Hematopoietic multipotent progenitor cell (in vitro differentiated cells): ENCODE measurements at places on chromosomes 7 and 10.
A peak's percentile ranks its signal among the peaks of the same experiment; 100 is the strongest.

GRCh38 chr7:141053626-141054025, 20.2 kb upstream of the TMEM178B start:
- no peak for DNase-seq

DNA sequence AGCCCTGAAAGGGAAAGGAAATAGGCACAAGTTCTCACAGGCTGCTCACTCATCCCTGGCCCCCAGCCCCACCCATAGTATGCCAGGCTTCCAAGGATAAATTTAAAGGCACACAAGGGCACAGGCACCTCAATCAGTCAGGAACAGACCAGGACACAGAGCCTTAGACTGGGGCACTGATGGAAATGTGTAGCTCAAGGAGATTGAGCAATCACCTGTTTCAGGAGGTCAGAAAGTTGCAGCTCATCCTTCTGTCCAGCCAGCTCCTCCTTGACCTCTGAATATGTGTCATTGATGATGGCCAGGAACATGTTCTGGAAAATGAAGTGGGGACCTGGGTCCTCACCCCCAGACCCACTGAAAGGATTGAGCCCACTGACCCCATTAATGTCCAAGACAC, 6.6 kb upstream of the BLOC1S2 start:
- no peak for DNase-seq

GRCh38 chr10:123150986-123151736, 3.0 kb upstream of the BUB3 start:
- DNase-seq, result peak; percentile 43

GRCh38 chr7:86904949-86905834, 154.3 kb downstream of the ELAPOR2 start:
- DNase-seq, result peak; percentile 32

- no peak for DNase-seq
Observed at GRCh38 chr10:59833810-59834209, 72.5 kb downstream of the CCDC6 start.

- DNase-seq, result no peak
Observed at GRCh38 chr10:30172673-30173072, 113.3 kb upstream of the JCAD start.

- DNase-seq, result no peak
Observed at GRCh38 chr10:7075851-7076250, 335.0 kb downstream of the SFMBT2 start.

DNA sequence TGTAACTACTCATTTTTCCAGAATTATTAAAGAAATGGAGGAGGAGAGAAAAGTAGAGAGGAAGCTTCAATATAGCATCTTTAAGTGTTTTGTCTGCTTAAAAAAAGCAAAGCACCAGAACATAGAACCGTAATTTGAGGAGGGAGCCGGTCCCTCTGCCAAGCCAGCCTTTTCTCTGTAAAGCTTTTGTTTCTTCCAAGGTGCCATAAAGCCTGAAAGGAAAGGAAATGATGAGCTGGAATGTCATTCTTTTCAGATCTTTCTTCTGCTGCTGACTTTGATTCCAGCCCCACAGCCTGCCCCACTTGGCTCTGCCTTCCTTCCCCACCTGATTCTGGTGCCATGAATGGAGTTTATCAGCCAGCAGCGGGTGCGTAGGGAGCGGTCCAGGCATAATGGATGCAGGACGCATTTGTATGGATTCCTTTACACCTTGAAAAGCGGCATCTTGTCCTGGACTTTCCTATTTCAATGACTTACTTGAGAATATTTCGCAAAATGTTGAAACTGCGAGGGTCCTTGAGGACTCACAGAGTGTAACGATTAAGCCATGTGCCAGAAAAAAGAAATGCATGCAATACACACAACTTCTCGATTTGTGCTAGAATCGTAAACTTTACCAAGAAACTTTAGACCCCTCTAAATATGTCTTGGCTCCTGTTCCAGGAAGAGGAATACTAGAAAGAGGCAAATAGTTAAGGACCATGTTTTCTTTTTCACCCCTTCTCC, 569.5 kb upstream of the MGMT start:
- DNase-seq, result no peak

GRCh38 chr7:80821771-80822319, 97.0 kb downstream of the SEMA3C start:
- no peak for DNase-seq

GRCh38 chr7:78760620-78761355, 692.7 kb downstream of the MAGI2 start:
- no peak for DNase-seq

- DNase-seq, result no peak
Observed at GRCh38 chr7:98357751-98358161, 43.1 kb downstream of the BAIAP2L1 start.

GRCh38 chr10:128727114-128727513, 600.9 kb upstream of the MKI67 start:
- DNase-seq, result no peak

- no peak for DNase-seq
Observed at GRCh38 chr10:8262317-8262716, 207.8 kb downstream of the GATA3 start.

- DNase-seq, result no peak
Observed at GRCh38 chr10:121531076-121531829, 67.0 kb downstream of the FGFR2 start.

GRCh38 chr10:24926557-24926956, 25.8 kb downstream of the PRTFDC1 start:
- DNase-seq, result no peak

DNA sequence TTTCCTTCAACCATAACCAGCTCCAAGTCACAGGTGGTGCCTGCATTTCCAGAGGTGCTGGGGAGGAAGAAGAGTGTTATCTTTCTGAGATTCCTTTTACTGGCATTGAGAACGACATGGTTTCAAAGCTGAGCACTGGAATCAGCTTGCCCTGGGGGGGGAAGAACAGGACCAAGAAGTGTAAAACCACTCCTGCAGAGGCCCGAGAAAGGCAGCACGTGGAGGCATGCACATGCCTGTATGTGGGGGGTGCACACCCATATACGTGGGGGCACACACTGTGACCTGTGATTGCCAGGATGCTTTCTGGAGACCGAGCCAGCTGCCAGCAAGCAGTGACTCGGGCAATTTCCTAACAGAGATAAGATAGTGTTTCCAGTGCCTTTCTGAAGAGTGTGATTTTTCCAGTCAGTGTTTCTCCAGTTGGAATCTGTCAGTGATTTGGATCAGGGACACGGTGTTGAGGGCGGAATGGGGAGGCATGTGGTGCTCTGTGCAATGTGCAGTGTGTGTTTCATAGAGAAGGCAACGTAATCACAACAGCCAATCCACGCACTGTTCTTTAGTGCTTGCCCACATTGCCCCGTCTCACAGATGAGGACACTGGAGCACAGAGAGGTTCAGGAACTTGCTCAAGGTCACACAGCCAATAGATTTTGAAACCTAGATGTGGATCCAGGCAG, 4.2 kb downstream of the LRRC27 start:
- no peak for DNase-seq

GRCh38 chr10:110151467-110151866, 55.9 kb upstream of the MXI1 start:
- DNase-seq, result no peak

GRCh38 chr7:132485136-132485535, 91.1 kb downstream of the PLXNA4 start:
- DNase-seq, result no peak
